ENCODE measurements at places on chromosomes 5 and 9.

DNA sequence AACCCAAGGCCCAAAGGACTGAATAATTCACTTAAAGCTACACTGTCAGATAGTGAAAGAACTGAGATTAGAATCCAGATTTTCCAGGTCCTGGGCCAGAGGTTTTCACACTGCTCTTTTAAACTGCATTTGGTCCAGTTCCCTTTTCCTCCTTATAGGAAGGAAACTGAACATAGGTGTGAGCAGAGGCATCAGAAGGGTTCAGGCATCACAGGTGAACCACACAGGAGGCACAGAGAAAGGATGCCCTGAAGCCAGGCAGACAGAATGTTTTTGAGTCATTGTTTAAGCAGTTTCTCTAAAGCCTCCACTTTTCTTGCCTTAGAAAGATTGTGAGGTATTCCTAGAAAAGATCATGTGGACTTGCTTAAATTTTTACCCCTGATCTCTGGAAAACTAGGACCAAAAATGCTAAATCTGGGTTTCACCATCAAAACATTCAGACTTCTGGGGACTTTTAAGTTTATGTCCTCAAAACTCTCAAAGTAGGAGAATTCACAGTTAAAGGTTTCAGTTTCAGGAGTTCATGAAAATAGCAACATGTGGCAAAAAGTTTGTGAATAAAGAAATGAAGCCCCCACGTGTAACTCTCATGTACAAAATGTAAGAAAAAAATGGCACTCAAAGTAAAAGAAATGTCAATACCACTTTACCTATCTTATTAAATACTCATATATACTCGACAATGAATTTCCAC lies 386.1 kb downstream of the NTRK2 start:
- DNase-seq, result no peak

- DNase-seq, result no peak
Observed at GRCh38 chr9:16868701-16869100, 1.8 kb downstream of the BNC2 start.

GRCh38 chr5:139481580-139482049 lies 943 bp downstream of the STING1 start:
- DNase-seq, result no peak

GRCh38 chr9:15101095-15101494 lies 190.9 kb upstream of the FREM1 start:
- DNase-seq, result no peak
